ENCODE measurements at places on chromosomes 12 and 14.

GRCh38 chr12:252636-253035 lies 10.0 kb downstream of the SLC6A13 start:
- no peaks in the 10 kb centered on the region for H3K36me3 ChIP-seq
- no peak overlapping the region for H3K4me3 ChIP-seq
- H3K27me3 ChIP-seq = peaks cover 7% of the 10 kb centered on the region
- H3K4me1 ChIP-seq = no peaks in the 10 kb centered on the region

- H3K27me3 ChIP-seq = no peaks in the 10 kb centered on the region
- no peak overlapping the region for H3K4me3 ChIP-seq
- peaks cover 35% of the 10 kb centered on the region for H3K36me3 ChIP-seq
Observed at GRCh38 chr14:105285174-105285573, 15.6 kb downstream of the BRF1 start.

GRCh38 chr14:71168564-71169427 lies 261.5 kb downstream of the PCNX1 start:
- H3K27me3 ChIP-seq = no peaks in the 10 kb centered on the region
- no peak for DNase-seq
- no peaks in the 10 kb centered on the region for H3K36me3 ChIP-seq
- H3K4me1 ChIP-seq = peaks cover 21% of the 10 kb centered on the region

DNA sequence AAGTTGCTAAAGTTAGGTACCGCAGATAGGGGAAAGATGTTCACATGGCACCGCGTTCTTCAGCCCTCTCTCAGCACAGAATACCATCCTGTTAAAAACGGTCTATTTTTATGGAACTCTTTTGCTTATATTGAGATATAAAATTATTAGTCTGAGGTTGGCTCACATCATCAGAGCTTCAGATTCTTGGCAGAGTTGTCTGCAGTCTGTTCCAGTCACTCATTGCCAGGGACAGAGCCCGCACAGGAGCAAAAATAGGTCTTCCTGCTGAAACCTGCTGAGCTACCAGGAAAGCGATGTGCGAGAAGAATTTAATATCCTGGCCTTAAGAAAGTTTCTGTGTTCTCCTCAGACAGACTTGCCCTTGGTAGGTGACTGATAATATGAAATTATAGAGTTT lies 249.8 kb downstream of the VRK1 start:
- H3K27me3 ChIP-seq = no peaks in the 10 kb centered on the region
- no peak overlapping the region for H3K4me3 ChIP-seq
- no peaks in the 10 kb centered on the region for H3K4me1 ChIP-seq
- no peak for DNase-seq

- H3K4me1 ChIP-seq = no peaks in the 10 kb centered on the region
- H3K27me3 ChIP-seq = peaks cover 6% of the 10 kb centered on the region
- no peak overlapping the region for H3K4me3 ChIP-seq
- H3K36me3 ChIP-seq = no peaks in the 10 kb centered on the region
- DNase-seq = no peak
Observed at GRCh38 chr14:23643533-23644194, 7.5 kb downstream of the DHRS2 start.

DNA sequence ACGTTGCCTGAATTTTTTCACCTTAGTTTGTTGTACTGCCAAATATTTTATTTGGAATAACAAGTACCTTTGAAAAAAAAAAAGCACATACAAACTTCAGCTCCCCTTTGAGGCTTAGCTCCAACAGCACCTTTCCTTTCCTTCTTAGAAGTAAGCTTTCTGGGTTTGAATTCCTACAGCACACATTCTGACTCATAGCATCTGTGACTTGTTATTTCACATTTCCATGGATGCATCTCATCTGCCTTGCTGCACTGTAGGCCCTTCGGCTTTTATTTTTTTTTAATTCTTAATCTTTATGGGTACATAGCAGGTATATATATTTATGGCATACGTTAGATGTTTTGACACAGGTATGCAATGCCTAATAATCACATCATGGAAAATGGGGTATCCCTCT lies 7.2 kb downstream of the LGALS3 start:
- no peaks in the 10 kb centered on the region for H3K4me1 ChIP-seq
- H3K27ac ChIP-seq = no peak overlapping the region
- H3K4me3 ChIP-seq = no peak overlapping the region
- no peaks in the 10 kb centered on the region for H3K27me3 ChIP-seq
- peaks cover 8% of the 10 kb centered on the region for H3K36me3 ChIP-seq
- DNase-seq = no peak

- no peak for DNase-seq
- H3K36me3 ChIP-seq = no peaks in the 10 kb centered on the region
- no peak overlapping the region for H3K27ac ChIP-seq
- H3K27me3 ChIP-seq = peaks cover 11% of the 10 kb centered on the region
- H3K4me3 ChIP-seq = no peak overlapping the region
- H3K4me1 ChIP-seq = no peaks in the 10 kb centered on the region
Observed at GRCh38 chr12:95805864-95806671, 15.5 kb upstream of the NTN4 start.

- H3K27ac ChIP-seq = no peak overlapping the region
- H3K36me3 ChIP-seq = no peaks in the 10 kb centered on the region
- DNase-seq = no peak
- no peaks in the 10 kb centered on the region for H3K4me1 ChIP-seq
Observed at GRCh38 chr14:32697114-32697513, 241.6 kb upstream of the NPAS3 start.

DNA sequence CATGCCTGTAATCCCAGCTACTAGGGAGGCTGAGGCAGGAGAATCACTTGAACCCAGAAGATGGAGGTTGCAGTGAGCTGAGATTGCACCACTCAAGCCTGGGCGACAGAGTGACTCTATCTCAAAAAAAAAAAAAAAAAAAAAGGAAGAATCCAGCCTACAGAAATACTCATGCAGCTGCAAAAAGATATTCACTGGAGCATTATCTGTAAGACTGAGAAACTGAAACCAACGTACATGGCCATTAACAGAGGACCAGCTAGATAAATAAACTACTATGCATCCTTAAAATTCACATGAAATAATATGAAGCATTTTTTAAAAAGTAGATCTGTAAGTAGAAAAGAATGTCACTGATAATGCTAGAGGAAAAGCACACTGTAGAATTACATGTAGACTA lies 3.5 kb downstream of the SLC7A7 start:
- H3K4me3 ChIP-seq = no peak overlapping the region
- H3K36me3 ChIP-seq = no peaks in the 10 kb centered on the region
- H3K27me3 ChIP-seq = peaks cover 3% of the 10 kb centered on the region
- no peak overlapping the region for H3K27ac ChIP-seq

- no peaks in the 10 kb centered on the region for H3K4me1 ChIP-seq
- no peak overlapping the region for H3K27ac ChIP-seq
- H3K4me3 ChIP-seq = no peak overlapping the region
- H3K36me3 ChIP-seq = no peaks in the 10 kb centered on the region
- no peak for DNase-seq
Observed at GRCh38 chr12:71201136-71201679, 43.4 kb upstream of the TSPAN8 start.

DNA sequence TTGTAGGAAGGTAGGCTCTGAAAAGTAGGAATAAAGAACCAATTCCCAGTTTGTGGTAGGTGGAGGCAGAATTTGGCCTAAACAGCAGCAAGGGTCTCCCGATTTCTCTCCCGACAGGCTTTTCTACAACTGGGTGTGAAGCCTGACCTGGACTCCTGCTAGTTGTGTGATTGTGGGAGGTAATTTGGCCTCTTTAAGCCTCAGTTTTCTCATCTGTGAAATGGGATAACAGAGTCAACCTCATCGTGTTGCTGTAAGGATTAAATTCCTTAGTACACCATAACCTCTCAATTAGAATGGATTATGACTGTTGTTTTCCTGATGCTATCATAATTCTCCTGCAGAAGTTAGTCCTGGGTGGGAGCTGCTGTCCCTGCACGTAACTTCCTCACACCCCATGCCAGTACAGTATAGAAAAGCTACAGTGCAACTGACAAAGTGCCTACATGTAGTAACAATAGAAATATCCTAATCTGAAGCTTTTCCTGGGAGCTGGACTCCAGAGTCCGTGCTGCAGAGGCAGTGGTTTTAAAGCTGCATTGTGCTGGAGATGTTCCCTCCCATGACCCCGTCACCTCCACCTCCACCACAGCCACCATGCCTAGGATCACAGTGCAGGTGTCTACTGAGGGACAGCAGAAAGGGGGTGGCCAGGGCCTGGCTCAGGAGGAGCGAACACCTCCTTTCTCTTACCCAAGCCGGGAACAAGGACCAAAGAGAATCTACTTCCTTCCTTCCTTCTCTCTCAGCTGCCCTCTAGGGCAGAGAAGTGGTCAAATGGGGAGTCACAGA lies 76.5 kb downstream of the FBXL14 start:
- no peaks in the 10 kb centered on the region for H3K36me3 ChIP-seq
- DNase-seq = no peak
- no peak overlapping the region for H3K27ac ChIP-seq
- H3K27me3 ChIP-seq = no peaks in the 10 kb centered on the region
- no peak overlapping the region for H3K4me3 ChIP-seq
- no peaks in the 10 kb centered on the region for H3K4me1 ChIP-seq

DNA sequence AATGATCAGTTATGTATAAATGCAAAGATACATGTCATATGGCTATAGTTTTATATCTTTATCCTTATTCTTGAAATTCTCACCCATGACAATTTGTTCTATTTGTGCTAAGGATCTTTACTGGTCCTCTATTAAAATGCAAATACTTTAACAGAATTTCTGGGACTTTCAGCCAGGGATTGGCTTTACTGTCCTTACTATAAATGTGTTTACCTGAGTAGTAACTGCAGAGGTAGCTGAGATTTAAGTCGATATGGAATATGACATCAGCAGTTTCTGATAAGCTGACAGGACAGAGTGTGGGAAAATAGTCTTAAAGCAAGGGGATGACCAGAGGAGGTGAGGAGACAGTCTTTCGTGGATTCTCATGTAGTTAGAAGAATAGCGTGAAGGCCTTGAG lies 206.4 kb downstream of the DIO2 start:
- no peaks in the 10 kb centered on the region for H3K36me3 ChIP-seq
- H3K4me3 ChIP-seq = no peak overlapping the region
- no peaks in the 10 kb centered on the region for H3K27me3 ChIP-seq
- no peaks in the 10 kb centered on the region for H3K4me1 ChIP-seq

- peaks cover 15% of the 10 kb centered on the region for H3K27me3 ChIP-seq
- no peak for DNase-seq
- H3K4me1 ChIP-seq = no peaks in the 10 kb centered on the region
- H3K4me3 ChIP-seq = no peak overlapping the region
Observed at GRCh38 chr12:52313926-52314325, 7.3 kb downstream of the KRT83 start.

DNA sequence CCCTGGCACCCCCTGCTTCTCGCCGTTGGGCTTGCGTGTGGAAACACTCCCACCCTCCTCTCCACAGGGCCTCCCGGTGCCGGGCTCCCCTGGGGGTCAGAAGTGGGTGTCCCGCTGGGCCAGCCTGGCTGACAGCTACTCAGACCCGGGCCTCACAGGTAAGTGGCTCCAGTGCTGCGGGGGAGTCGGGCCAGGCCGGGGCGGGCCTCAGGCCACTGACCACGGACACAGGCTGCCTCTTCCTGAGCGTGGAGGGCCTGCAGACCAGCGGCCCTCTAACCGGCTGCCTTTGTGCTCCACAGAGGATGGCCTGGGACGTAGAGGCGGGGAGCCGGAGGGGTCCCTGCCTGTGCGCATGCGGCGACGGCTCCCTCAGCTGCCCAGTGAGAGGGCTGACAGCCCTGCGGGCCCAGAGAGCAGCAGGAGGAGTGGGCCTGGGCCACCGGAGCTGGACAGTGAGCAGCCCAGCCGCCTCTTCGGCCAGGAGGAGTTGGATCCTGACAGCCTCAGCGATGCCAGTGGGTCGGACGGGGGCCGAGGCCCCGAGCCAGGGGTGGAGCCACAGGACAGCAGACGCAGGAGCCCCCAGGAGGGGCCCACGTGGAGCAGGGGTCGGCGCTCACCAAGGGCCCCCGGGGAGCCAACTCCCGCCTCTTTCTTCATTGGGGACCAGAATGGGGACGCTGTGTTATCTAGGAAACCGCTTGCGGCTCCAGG lies 21.1 kb downstream of the CEP170B start:
- DNase-seq = no peak
- no peaks in the 10 kb centered on the region for H3K36me3 ChIP-seq
- H3K4me1 ChIP-seq = no peaks in the 10 kb centered on the region
- no peaks in the 10 kb centered on the region for H3K27me3 ChIP-seq
- H3K27ac ChIP-seq = no peak overlapping the region
